ENCODE measurements at places on chromosomes 2 and 18.

DNA sequence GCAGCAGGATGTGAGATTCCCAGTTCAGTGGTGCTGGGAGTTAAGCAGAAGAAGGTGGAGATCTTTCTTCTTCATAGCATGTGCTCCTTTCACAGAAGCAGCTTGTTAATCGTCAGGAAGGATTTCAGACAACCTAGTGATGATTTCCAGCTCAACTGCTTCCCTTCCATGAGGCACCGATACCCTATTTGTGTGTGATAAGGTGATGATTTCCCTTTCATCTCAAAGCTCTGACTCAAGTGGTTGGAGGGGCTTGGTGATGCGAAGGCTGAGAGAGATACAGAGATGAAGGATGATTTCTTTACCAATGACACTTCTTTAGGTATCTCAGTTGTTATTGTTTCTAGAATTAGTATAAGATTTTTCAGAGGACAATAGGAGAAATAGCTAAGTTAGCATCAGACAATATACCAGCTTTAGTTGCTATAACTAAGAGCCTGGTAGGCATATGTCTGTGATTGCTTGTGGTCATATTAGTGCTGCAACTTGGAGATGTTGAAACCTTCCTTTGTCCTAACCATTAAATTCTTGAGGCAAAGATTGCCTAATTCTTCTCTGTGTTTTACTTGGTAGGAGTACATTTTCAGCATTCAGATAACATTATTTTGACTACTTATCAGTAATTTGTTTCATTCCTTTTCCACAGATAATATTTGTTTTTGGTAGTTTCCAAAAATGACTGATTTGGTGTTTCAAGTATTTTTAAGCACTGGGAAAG lies 111.3 kb downstream of the PLCL1 start:
- DNase-seq, result peak; percentile 68

GRCh38 chr18:3401669-3402620 lies 48.0 kb upstream of the TGIF1 start:
- no peak for DNase-seq

DNA sequence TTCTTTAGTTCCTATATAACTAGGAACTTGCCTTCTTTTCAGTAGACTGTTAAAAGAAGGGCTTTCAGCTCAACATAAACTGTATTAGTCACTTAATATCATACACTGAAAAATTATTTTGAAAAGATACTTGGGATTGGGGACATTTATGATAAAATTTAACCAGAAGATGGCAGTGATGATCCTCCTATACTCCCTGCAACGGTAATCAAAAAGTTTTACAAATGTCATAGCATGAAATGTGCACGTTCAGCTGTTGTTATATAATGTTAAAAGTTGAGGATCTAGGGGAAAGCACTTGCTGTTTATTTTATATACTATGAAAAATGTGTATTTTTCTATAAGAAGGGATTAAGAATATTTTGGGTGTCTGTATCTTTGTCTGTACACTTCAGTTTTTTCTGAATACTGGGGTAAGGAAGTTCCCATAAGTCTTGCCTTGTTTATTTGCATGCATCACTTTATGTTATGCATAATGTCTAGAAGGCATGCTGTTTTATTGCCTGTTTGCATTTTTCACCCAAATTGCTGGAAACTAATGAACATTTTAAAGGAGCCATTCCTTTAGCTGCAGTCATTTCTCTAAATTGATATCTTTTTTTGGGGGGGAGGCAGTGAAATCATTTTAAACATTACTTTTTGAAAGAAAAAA lies 19.0 kb downstream of the DYNC1I2 start:
- no peak for DNase-seq

- no peak for DNase-seq
These were observed 562.9 kb upstream of the SETBP1 start for GRCh38 chr18:44117821-44118220.

GRCh38 chr2:163351966-163352365 lies 383.8 kb downstream of the FIGN start:
- no peak for DNase-seq

- no peak for DNase-seq
These were observed 15.4 kb downstream of the CPLX4 start for GRCh38 chr18:59303006-59303405.

DNA sequence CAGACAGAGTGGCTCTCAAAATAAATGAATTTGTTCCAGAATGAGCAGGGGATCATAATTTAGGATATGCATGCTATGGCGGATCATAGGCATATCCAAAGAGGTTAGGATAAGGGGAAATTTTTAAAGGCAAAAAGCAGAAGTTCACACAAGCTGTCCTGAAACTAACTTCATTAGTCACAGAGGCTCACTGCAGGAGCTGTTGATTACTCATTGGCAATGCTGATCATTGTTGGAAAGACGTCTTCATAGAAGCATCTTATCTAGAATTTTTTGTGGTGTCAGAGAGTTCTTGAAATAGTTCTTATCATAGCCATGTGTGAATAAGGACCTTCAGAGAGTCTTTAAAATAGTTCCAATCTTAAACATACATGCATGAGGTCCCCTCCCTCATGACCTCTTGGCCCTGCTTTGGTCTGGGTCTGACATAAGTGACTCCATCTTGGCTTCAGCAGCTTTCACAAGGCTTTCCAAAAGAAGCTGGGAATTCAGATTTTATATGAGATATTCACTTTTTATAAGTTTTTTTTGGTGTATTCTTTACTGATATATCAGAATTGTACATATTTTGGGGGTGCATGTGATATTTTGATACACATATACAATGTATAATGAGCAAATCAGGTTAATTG lies 7.5 kb upstream of the CCDC195 start:
- peak; percentile 24 for DNase-seq

DNA sequence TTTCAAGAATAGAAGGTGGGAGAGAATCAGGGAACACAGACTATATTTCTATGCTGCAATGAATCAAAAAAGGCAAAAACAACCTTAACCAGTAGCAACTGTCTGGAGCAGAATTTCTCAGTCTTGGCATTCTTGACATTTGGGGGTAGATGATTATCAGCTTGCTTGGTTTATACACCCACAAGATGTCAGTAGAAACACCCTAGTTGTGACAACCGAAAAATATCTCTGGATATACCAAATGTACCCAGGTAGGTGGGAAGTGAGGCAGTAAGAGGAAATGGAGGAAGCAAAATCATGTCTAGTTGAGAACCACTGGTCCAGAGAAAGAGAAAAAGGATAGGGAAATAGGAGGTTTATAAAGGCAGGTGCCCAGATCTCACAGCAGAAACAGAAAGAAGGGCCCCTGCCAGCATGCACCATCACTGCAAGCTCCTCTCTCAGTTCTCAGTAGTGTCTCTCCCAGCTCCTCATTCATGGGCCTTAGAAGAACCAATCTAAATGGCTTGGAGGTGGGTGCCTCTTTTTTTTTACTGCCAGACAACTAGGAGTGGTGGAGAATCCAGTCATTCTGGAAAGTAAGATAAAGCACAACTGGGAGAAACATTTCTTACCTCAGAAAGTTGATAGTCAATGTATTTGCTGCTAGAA lies 50.4 kb downstream of the MBD2 start:
- DNase-seq, result no peak

DNA sequence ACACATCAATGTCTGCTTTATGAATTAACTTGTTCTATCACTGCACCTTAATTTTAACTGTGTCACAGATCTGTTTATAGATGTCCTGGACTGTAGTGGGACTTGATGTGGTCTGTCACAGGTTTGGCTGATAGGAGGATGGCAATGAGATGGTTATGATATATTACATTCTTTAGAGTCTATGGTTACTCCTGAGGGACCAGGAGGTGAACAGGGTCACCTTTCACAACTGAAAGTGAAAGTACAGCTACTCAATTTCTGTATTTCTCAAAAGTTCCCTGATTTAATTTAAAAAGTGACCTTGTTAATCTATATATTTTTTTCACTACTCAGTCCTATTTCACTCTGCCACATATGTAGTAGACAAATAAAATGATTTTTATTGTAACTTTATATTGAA lies 1284.1 kb upstream of the GYPC start:
- no peak for DNase-seq

GRCh38 chr18:7196421-7196820 lies 34.5 kb upstream of the LRRC30 start:
- DNase-seq, result no peak

DNA sequence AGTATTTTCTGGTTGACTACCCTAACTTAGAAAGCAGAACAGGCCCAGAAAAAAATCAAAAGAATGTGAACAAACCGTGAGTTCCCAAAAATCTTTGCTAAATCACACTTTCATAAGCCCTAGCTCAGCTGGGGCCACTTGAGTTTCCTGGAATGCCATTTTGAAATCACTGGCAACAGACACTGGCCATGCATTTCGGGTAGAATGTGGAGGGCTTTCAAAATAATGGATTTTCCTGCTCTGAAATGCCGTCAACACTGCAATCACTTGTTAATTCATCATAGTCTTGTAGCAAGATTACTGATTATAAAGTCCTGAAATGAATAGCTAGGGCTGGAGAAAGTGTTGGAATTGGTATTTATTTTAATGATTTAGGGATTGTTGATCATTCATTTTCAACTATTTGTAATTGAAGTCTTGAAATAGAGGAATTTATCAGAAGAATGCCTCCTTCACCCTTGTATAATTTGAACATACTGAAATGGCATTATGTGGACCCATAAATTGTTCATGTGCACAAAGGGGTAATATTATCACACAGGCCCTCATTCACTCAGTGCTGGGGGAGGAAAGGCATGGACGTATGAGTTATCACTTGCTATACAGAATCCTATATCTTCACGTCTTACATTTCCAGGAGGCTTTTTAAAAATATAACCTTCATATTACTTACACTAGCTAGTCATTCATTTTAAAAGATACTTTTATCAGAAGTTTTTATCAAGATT lies 134.8 kb downstream of the DTNA start:
- DNase-seq, result no peak

GRCh38 chr2:132279930-132280615 lies 118.3 kb upstream of the ANKRD30BL start:
- DNase-seq, result no peak

DNA sequence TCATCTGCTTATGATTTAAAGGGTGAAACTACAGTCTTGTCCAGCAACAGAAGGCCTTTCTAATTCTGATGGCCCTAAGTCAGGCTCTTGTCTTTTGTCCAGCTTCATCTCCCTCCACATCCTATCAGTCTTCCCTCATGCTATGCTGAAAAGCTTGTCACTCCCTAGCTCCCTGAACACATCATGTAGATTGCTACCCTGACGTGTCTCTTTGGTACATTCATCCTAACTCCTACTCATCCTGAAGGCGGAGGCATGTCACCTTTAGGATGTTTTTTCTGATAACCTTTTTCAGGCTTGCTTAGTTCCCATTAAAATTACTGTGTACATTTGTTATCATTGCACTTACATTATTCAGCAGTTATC lies 78.4 kb upstream of the ARL5A start:
- DNase-seq, result no peak

- no peak for DNase-seq
These were observed 1372.2 kb upstream of the TMEFF2 start for GRCh38 chr2:193566886-193567285.

DNA sequence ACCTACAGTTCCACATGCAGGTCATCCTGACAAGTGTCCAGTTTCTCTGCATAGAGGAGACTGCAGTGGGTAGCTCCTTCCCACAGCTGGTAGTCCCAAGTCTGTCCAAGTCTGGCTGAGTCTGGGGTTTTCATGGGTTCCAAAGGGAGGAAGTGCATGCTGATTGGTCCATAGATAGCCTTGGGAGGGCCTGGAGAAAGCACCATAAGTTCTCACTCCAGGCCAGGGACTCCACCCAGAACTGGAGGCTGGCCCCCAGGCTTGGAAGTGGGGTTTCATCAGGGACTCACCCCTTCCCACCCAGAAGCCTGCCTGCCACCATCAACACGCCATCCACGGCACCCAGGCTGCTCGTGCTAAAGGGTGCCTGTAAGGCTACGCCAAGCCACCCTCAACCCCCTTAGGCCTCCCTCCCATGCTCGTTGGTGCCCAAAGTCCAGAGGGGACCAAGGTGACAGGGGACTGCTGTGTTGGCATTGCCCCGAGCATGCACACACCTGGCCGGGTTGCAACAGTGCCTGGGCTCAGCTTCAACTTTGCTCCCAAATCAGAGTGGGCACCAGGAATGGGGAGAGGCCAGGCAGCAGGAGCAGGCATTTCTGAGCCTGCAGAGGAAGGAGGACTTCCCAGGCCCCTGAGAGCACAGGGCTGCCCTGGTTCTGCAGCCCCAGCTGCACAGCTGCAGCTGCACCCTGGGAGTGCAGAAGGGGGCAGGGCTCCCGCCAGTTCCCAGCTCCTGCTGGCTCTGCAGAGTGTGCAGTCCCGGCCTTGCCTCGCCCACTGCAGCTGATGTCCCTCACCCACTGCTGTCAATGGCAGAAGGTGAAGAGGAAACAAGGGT lies 116.5 kb upstream of the MAP2 start:
- DNase-seq, result no peak

GRCh38 chr2:128601298-128602037 lies 282.8 kb upstream of the HS6ST1 start:
- no peak for DNase-seq

DNA sequence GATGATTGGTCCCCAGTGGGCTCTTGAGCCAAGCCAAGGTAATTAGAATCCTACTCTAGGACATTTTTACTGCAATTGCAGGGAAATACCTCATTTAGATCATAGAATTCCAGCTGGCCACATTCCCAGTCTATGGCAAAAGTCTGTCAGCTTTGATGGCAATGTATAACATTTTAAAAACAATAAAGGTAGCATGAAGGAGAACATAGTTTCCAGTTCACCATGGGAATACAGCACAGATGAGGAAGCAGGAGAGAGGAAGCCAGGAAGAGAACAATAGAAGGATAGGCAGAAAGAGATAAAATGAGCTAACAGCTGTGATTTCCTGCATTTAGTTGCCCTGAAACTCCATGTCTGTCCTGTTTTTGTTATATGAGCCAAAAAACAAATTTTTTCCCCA lies 897.3 kb upstream of the DDX18 start:
- DNase-seq, result no peak

GRCh38 chr18:23412351-23412964 lies 40.6 kb upstream of the RIOK3 start:
- no peak for DNase-seq

- DNase-seq, result no peak
These were observed 38.6 kb downstream of the STON1 start for GRCh38 chr2:48568547-48568946.

DNA sequence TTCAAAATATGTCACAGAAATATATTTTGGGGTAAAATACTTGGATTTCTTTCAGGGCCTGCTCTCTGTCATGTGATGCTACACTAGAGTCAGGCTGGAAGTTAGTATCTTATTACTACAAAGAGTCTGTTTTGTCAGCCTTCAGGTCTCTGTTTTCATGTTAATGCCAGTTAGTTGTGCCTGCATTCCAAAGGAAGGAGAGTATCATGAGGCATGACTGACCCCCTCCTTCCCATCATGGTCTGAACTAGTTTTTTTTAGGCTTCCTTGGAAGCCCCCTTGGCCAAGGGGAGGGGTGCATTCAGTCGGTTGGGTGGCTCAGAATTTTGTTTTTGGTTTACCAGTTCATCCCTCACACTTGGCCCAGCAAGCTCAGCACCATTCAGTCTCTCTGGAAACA lies 318.0 kb downstream of the ALK start:
- no peak for DNase-seq

GRCh38 chr18:68722821-68723220 lies 7.9 kb upstream of the TMX3 start:
- DNase-seq, result no peak
